Activated CD8-positive, alpha-beta memory T cell treated with anti-CD3 and anti-CD28 coated beads, Interleukin-2, amount 50 U/mL, for 48 hours (primary cell): ENCODE measurements at places on chromosomes 5 and 9.

DNA sequence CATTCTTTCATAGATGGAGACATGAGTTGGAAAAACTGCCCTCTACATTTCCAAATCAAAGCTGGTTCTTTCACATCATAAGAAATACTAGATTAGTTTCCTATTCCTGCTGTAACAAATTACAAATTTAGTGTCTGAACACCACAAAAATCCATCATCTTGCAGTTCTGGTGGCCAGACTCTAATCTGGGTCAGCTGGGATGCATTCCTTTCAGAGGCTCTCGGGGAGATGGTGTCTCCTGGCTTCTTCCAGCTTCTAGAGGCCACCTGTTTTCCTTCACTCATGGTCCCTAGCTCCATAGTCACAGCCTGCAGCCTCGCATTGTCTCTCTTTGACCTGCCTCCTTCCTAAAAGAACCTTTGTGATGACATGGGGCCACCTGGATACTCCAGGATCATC is 65.2 kb downstream of the RETREG1 start:
- DNase-seq = no peak

GRCh38 chr5:165565911-165566310 is 2060.5 kb downstream of the MAT2B start:
- DNase-seq = no peak

GRCh38 chr5:1135696-1136525 is 24.0 kb upstream of the SLC12A7 start:
- no peak for DNase-seq

GRCh38 chr9:86594724-86595123 is 240.5 kb upstream of the TUT7 start:
- no peak for DNase-seq

GRCh38 chr5:108797396-108797795 is 49.7 kb downstream of the FER start:
- no peak for DNase-seq

GRCh38 chr9:98406469-98406868 is 151.0 kb upstream of the TBC1D2 start:
- no peak for DNase-seq

DNA sequence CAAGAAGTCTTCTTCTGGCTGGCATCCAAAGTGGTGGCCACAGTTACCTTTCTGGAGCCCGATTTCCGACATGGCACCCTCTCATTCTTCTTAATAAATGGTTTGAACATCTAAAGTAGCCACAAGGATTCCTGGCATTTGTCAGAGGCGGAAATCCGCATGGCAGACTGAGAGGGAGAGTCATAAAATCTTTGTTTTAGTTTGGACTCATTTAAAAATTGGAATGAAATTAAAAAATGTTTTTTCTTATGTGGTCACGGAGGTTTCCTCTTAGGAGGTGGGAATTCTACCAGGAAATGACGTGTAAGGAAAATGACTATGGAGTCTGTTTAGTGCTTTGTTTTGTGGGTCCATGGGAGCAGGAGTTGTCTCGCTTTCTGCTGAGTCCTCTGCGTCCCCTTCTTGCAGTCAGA is 133.0 kb upstream of the PTCH1 start:
- DNase-seq = no peak

DNA sequence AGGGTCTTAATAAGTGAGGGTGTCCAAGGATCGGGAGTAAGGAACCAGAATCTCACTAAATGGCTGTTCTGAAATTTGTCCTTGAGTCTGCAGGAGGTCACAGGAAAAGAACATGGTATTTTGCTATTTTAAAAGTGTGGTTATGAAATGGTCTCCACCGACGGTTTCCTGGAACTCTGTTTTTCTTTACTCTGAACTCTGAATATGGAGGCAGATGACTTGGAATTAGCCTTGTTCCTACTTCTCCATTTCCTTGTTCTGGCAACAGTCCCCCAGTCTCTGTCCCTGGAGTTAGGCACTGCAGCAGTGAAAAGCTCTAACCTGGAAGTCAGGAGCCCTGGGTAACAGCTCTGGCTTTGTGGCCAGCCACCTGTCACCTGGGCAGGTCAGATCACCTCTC is 46.6 kb upstream of the C5orf58 start:
- no peak for DNase-seq

GRCh38 chr9:20707708-20708107 is 23.6 kb downstream of the FOCAD start:
- no peak for DNase-seq

DNA sequence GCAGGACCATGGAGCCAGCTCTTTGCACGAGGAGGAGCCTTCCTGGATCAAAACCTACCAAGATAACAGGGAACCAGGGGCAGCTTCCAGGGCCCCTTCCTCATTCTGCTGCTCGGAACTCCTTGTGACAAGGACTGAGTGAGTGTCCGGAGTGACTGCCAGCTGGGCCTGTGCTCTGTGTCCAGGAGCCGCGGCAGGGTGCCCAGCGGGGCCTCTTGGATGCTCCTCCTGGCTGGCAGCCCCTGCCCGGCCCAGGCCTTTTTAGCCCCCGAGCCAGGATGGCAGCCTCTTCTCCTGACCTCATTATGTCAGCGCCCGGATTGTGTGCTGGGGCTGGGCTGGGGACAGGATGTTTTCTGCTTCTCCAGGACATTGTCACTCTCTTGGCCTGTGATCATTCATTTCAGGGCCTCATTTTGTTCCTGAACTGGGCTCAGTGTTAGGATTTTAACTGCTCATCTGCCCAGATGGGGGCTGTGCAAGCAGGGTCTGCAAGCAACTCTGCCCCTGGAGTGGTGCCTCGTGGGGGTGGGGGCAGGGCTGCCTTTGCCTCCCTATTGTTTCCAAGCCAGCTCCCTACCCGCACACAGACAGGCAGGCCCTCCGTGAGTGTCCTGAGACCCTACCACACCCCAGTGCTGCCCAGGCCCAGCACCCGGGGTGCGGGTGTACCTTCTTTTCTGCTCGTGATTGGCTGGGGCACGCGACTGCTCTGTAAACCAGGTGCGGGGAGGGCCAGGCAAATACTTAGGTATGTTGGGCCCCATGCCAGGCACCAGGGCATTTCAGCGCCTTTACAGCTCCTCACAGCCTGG is 161.6 kb downstream of the COL23A1 start:
- peak; percentile 37 for DNase-seq

DNA sequence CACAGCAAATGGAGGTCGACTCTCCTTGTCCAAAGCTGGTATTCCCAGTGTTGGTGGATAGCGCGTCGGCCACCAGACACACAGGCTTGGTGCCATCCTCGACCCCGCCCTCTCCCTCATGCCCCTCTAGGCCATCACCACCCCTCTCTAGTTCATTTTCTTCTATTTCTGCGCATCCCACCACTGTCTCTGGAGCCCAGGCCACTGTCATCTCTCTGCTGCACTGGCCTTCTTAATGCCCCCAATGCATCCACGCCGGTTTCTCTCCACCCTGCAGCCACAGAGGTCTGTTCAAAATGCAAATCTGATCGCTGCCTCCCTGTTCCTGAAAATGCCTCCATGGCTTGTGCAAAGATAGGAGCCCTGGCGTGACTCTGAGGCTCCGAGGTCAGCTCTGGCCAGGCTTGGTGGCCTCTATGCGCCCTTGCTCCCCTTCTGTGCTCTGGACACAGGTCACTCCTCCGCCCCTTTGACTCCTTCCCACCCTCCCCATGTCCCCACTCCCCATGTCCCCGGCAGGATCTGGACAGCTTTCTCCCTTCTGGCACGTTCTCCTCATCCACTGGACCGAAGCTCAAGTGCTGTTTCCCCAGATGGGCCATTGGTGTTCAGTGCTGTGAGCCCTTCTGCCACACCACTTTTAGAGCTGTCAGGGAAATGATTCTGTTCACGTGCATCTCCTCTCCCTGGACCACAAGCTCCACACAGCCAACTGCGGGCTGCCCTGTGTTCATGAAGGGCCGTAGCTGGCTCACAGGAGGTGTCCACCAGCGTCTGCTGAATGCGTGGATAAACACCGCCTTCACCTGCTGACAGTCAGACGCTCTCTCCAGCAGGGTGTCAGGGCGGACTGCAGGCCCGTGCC is 59.5 kb upstream of the RNF130 start:
- peak; percentile 29 for DNase-seq

- DNase-seq = no peak
These were observed 63.5 kb downstream of the ZNF474 start for GRCh38 chr5:122192497-122193496.

- no peak for DNase-seq
These were observed 384.1 kb downstream of the EBF1 start for GRCh38 chr5:158715592-158715991.

GRCh38 chr5:156815988-156816599 is 34.0 kb upstream of the PPP1R2B start:
- DNase-seq = no peak

DNA sequence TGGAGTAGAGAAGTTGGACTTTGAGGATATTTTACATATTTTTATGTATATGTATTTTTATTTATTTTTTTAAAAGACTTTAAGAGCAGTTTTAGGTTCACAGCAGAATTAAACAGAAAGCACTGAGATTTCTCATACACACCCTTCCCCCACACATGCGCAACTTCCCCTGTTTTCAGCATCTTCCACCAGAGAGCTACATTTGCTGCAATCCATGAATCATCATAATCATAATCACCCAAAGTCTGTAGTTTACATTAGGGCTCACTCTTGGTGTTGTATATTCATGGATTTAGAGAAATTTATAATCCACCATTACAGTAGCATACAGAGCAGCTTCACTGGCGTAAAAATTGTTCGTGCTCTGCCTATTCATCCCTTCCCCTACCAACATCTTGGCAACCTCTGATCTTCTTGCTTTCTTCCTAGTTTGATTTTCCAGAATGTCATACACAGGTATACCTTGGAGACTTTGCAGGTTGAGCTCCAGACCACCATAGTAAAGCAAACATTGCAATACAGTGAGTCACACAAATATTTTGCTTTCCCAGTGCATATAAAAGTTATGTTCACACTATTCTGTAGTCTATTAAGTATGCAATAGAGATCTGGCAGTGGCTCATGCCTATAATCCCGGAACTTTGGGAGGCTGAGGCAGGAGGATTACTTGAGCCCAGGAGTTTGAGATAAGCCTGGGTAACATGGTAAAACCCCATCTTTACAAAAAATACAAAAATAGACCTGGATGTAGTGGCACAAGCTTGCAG is 9.6 kb upstream of the CCDC171 start:
- DNase-seq = no peak

GRCh38 chr5:120615967-120616645 is 152.0 kb downstream of the PRR16 start:
- no peak for DNase-seq

- no peak for DNase-seq
These were observed 35.3 kb upstream of the IQGAP2 start for GRCh38 chr5:76367623-76368371.

GRCh38 chr9:110932863-110933262 is 105.4 kb downstream of the LPAR1 start:
- DNase-seq = no peak

GRCh38 chr9:96513622-96514021 is 63.7 kb downstream of the HABP4 start:
- no peak for DNase-seq

DNA sequence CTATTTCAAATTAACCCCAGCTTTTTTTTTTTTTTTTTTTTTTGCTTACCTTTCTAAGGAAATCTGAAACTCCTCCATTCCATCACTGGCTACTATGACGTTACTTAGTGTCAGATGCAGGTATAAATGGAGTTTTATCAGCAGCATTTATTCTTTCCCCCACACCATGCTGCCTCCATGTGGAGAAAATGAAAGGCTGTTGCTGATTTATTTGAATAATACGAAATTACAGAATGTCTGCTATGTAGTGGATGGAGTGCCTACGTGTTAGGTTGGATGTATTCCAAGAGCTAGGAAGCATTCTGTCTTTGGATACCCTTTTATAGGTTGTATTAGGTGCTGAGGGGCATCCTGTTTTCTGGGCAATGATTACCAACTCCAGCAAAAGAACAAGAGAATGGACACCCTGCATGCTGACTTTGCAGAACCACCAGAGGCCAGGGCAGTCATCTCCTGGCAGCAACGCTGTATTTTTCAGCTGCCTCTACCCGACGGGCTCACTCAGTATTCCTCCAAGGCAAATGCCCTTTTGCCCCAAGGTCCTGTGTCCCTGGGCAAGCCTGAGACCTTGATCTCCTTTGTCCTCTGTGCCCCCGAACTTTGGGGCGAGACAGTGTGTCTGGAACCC is 199.5 kb downstream of the ALDH1A1 start:
- DNase-seq = no peak

DNA sequence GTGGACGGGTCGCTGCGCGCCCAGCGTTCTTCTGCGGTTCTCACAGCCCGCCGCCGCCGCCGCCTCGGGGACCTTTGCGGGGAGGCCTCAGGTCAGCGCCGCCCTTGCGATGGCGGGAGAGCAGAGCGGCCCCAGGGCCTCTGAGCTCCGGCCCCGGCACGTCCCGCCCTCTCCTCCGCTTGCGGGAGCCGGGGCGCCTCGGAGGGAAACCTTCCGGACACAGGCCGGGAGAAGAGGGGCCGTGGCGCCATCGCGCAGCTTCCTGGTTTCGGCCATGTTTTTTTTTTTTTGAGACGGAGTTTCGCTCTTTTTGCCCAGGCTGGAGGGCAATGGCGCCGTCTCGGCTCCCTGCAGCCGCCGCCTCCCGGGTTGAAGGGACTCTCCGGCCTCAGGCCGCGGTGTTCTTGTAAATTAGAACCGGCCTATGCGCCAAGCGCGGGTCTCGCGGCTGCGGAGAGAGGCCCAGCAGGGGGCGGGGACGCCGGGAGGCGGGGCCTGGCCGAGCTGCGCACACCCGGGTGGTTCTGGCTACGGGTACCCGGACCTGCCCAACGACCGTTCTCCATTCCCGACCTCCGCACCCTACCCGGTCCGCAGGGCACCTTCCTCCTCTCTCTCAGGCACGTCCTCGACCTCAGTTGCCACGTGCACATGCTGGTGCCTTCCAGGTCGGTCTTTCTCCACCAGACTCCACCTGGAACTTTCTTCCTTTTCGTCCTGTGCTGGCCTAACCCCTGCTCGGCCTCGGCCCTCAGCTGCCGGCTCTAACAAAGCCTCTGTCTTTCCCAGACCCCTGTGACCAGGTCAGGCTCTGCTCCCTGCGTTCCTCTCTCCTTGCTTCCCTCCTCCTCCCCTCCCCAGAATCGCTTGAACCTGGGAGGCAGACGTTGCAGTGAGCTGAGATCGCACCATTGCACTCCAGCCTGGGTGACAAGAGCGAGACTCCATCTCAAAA is 28.8 kb upstream of the MGAT1 start:
- peak; percentile 90 for DNase-seq

DNA sequence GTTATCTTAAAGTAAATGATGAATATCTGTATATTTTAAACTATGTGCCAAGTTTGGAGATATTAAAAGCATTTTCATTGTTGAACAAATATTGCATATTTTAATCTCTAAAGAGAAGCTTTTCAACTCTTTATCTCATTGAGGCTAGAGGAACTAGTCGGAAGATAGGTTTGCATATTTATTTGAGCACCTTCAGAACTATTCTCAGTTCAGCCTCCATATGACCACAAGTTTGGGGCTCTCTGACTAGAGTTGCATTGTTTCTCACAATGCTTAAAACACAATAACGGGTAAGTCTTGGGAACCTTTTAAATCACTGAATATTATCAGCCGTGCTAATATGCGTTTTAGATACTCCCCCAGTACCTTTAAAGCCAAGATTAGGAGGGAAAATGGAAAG is 47.3 kb upstream of the CTXN3 start:
- DNase-seq = no peak
